Psoas muscle (tissue), 8 donors: ENCODE measurements at places on chromosomes 6 and 20. TPM values are rescaled to one million over a fixed set of nuclear protein-coding genes. Genes with fewer than 3 reads are reported as not detected.

DEFB124 gene
- not detected for total RNA-seq

XKR7 gene
- 0.02 TPM for total RNA-seq

DNA sequence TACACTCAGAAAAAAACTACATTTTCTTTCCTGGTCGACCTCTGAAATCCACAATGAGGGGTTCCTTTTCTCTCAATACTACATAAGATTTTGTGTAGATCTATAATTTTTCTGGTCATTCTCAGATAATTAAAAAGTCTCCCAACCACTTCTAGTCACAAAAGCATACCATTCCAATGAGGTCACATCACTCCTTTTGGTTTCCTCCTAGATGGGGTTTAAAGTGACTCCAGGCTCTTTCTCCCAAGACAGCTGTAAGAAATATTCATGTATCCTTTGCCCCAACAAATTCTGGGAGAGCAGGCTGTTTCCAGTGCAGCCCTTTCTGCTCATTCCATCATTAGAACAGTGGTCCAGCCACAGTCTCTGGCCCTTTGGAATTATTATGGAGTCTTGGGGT is 43.1 kb upstream of the BEND6 start:
- no peak for DNase-seq
- H3K27ac ChIP-seq: no peak overlapping the region
- H3K27me3 ChIP-seq: no peaks in the 10 kb centered on the region
- peaks cover 6% of the 10 kb centered on the region for H3K4me1 ChIP-seq

DNA sequence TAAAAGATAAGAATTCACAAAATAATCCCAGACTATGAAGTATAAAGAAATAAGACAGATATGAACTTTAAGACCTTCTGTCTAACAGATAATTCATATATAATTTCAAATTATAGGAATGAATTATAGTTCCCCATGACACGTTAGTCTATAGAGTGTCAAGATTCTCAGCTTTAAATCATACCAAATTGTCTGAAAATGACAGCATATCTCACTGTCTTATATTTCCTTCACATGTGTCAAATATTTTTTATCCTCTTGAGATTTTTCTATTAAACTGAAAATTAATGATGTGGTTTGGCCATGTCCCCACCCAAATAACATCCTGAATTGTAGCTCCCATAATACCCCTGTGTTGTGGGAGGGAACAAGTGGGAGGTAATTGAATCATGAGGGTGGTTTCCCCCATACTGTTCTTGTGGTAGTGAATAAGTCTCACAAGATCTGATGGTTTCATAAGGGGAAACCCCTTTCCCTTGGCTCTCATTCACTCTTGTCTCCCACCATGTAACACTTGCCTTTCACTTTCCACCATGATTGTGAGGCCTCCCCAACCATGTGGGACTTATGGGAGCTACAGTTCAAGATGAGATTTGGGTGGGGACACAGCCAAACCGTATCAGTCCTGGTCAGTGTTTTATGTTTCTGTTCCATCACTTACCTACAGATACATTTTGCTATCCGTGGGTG is 825.3 kb upstream of the GJE1 start:
- no peak overlapping the region for H3K4me3 ChIP-seq
- no peak overlapping the region for H3K27ac ChIP-seq
- H3K4me1 ChIP-seq: no peaks in the 10 kb centered on the region
- no peaks in the 10 kb centered on the region for H3K36me3 ChIP-seq
- no peak for DNase-seq
- no peaks in the 10 kb centered on the region for H3K27me3 ChIP-seq

DNA sequence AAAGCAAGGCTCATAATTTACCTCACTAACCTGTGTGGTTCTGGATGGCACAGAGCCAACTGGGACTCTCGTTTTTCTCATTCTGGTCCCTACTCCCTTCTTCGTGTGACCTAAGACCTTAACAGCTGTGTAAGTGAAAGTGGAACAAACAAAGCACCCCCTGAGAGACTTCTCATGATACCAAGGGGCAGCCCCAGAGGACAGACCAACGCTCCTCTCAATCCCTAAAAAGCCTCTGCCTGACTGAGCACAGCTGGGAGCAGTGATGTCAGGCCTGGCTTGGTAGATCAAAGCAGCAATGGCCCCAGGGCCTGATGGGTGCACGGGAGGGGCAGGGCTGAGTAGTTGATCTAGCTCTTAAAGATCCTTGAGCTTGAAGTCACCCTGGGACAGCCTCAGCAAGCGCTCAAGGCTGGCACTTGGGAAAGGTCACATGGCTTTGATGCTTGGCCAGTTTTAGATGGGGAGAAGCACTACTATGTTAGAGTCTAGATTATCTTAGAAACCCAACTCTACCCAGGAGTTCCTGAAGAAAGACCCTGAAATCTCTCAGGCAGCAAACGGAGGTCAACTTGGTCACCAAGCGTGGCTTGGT is 16.2 kb upstream of the TGM2 start:
- H3K27ac ChIP-seq: no peak overlapping the region
- H3K4me1 ChIP-seq: no peaks in the 10 kb centered on the region
- no peak for DNase-seq
- peaks cover 8% of the 10 kb centered on the region for H3K27me3 ChIP-seq
